ENCODE measurements at places on chromosomes 13 and 19.

DNA sequence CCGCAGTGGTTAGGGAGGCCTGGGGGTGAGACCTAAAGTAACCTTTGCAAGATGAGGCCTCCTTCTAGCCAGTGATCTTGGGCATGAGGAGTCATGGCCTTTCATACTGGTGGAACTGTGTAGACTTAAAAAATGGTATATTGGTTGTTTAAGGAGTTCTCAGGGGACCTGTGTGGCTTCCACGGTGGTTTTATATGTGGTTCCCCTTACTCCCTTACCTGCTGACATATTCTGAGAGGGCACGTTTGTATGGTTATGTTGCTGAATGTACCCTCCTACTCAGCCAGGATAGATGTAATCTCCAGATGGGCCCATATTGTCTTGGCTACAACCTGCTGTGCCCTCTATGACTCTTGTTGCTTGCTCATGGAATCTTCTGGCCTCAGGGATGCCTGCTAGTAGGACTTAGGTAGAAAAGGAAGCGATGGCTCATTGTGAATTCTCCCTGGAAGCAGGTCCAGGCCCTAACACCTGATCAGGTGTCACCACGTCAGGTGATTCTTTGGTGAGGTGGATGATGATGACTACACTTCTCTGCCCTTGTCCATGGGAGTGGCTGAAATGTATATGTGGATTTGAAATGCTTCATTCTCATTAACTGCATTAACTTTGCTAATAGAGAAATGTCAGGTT is 1.8 kb downstream of the ZNF460 start:
- DNase-seq: no peak

GRCh38 chr19:33532859-33533460 is 11.4 kb upstream of the PEPD start:
- DNase-seq: no peak

GRCh38 chr19:45455707-45456499 is 11.9 kb upstream of the FOSB start:
- DNase-seq: peak; percentile 82

DNA sequence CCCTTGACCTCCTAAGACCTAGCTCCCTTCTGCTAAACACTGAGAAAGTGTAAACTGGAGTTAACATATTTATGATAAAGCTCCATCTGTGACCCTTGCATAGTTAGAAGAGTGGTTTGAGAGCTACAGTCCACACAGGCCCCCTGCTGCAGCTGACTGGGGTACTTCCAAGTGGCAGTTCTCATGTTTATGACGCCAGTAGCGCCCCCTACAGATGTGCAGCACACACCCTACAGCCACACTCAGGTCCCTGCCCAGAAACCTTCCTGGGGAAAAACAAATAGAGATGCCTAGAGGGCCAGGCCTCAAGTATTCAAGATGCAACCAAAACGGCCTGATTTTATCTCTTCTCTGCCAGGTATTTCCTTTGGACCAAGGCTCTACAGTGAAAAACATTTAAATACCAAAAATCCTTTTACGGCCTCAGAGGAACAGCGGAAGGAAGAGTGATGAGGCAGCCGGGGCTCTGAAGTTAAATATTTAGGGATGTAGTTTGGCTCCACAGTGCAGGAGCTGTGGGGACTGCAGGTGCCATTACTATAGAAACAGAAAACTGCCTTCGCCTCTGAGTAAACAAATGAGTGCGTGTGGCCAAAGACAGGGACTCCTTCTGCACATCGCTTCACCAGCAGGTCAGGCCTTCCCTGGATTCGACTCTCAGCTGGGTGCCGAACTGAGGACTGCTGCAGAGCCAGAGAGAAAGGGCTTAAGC is 553.1 kb downstream of the EFNB2 start:
- no peak for DNase-seq

- no peak for DNase-seq
Observed at GRCh38 chr13:44142941-44143665, 230.5 kb upstream of the SERP2 start.

- peak; percentile 67 for DNase-seq
Observed at GRCh38 chr13:26839682-26840081, 79.1 kb upstream of the GPR12 start.

DNA sequence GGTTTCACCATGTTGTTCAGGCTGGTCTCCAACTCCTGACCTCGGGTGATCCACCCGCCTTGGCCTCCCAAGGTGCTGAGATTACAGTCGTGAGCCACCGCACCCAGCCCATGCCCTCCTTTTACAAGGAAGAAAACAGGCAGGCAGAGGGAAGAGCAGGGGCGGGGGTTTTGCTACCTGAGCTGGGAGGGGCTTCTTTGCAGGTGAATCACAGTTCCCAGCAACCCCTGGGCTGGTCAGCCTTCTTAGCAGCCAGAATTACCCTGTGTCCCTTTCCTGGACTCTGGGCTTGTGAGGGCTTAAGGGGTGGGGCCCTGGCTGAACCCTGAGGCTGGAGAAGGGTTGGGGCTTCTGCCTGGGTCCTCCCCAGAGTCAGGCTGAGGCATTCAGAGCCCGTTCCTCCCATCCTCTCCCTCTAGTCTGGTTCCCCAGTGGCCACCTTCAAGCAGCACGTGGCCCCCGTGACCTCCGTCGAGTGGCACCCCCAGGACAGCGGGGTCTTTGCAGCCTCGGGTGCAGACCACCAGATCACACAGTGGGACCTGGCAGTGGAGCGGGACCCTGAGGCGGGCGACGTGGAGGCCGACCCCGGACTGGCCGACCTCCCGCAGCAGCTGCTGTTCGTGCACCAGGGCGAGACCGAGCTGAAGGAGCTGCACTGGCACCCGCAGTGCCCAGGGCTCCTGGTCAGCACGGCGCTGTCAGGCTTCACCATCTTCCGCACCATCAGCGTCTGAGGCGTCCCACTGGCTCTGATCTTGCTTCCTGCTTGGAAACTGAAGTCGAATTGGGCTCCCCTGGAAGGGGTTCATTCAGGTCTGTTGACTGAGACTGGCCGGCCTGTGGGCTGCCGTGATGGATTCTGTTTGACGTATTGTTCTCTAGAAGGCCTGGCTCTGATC is 2.8 kb upstream of the KCNJ14 start:
- no peak for DNase-seq

DNA sequence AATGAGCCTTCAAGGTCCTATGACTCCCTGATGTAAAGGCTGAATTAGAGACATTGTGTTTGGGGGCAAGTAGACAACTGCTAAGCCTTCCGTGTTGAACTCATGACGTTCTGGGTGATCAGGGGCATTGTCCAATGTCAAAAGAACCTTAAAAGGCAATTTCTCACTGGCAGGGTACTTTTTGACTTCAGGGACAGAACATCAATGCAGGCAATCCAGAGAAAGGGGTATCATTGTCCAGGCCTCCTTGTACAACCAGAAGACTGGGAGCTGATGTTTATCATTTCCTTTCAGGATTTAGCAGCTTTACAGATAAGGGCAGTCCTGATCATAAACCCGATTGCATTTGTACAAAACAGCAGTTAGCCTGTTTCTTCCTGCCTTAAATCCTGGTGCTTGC is 25.0 kb upstream of the SMAD9 start:
- no peak for DNase-seq

GRCh38 chr13:93862259-93862658 is 617.2 kb downstream of the DCT start:
- DNase-seq: no peak

- no peak for DNase-seq
Observed at GRCh38 chr19:23403581-23404324, 8.5 kb upstream of the ZNF91 start.

- DNase-seq: no peak
Observed at GRCh38 chr13:34847766-34848165, 94.3 kb upstream of the NBEA start.

DNA sequence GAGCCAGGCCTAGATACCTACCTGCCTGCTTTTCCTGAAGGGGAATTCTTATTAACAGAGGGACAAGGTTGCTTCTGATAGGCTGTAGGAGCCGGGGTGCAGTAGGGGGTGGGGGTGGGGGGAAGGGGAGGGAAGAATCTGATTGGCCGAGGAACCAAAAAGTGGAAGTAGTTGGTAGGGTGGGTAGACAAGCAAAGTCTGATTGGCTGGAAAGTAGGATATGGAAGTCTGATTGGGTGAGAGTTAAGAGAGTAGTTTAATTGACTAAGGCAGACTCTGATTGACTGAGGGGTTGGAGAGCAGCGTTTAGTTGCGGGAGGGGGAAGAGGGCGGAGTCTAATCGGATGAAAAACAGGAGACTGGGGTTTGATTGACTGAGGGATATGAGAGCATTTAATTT is 9.4 kb upstream of the CYP4F22 start:
- no peak for DNase-seq

- no peak for DNase-seq
Observed at GRCh38 chr13:33185853-33186252, 99.7 kb downstream of the STARD13 start.

DNA sequence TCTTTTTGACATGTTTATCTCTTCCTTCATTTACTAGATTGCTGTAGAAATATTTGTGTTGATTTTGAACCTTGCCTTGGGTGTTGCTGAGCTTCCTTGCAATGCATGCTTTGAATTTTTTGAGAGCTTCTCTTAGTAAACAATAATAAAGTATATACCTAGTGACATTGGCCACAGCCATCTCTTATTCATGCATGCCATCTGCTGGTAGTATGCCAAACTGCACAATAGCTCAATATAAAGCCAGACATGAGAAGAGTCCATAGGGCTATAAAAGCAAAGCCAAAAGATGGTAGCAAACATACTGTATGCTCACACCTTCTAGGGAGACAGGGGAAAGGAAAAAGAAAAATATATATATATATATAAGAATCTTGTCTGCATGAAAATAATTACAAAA is 18.9 kb upstream of the ZSCAN5A start:
- DNase-seq: peak; percentile 15

DNA sequence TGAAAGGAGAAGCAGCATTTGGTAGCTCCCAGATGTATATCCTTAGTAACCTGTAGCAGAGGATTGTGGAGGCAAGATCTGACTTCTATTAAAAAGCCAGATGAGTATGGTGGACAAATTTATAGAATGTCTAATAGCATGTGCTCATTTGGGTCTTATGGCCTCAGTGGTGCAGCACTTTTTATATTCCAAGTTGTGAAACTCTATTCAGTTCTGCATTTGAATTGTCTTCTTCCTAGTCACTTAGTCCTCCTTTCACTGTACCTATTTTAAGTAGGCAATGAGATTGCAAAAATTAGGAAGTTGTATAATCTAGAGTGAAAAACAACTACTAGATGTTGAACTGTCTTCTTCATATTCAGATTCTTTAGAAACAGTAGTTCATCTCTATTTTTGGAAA is 412.5 kb upstream of the PCDH9 start:
- DNase-seq: no peak

DNA sequence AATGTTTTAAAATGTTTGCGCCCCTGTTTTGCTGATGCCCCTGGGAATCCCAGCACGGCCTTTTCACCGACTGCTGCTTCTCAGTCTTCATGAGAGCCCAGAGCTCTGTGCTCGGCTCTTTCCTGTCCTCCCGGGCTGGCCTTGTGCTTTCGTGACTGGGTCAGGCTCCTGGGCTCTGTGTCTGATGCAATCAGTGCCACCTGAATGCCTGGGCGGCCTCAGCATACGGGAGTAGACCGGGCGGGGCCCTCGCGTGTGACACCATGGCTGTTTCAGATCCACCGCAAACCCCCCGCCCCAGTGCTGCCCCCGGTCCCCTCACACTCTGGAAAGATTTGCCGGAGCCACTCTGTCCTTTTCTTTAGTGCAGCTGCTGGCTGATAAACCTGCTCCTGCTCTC is 21.4 kb downstream of the PABPC3 start:
- DNase-seq: no peak

GRCh38 chr13:95579303-95579702 is 26.8 kb downstream of the CLDN10 start:
- no peak for DNase-seq

GRCh38 chr19:48512504-48513288 is 1.1 kb upstream of the LMTK3 start:
- no peak for DNase-seq

GRCh38 chr13:25046274-25046984 is 49.5 kb upstream of the PABPC3 start:
- no peak for DNase-seq

DNA sequence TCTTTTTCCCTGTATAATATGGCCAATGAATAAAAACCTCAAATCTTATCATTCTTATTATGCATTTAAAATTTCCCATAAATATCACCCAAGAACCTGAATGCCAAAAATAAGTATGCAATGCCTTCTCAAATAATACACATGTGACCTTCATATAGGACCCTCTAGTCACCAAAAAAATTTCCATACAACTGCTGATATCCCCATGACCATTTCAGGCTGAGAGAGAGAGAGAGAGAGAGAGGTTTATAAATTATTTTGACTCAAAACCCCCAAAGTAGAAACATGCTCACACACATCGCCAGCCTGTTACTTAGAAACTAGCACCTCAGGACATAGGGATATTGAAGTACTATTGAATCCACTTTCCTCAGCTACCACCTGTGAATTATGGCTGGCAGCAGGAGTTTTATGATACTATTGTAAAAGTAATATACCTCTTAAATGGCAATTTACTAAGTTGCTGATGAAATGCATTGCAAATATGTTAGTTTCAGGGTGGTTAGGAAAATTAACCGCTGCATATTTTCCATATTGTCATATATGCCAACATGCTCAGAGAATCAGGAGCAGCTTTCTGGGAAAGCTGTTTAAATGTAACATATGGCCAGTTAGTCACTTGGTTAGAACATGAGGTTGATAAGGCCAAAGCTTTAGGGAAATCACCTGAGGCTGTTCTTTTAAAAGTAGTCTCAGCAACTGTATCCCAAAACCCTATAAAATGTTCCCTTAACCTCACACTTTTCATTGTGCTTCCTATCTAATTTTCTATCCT is 230.8 kb downstream of the DCT start:
- no peak for DNase-seq

DNA sequence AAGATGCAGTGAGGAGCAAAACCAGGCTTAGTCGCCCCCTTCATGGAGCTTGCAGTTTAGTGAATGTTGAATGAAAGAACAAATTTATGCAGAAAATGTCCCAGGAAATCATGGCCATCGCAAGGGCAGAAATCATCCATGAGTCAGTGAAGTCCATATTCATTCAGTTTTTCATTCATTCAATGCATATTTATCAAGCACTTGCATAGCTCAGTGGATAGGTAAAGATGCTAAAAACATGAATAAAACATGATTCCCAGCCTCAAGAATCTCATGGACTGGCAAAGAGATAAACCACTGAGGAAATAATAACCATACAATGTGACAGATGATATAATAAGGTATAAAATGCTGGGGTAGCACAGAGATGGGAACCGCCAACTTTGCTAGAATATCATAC is 58.8 kb downstream of the HSPH1 start:
- DNase-seq: no peak

GRCh38 chr19:10001899-10002298 is 8.4 kb downstream of the COL5A3 start:
- no peak for DNase-seq

GRCh38 chr19:9032136-9032631 is 22.0 kb upstream of the MUC16 start:
- DNase-seq: no peak

Data from NCI-H446 treated with DMSO at 0.1 percent for 48 hours (cell line).